Omental fat pad (tissue), 4 donors: ENCODE measurements at places on chromosomes 13 and 19.

DNA sequence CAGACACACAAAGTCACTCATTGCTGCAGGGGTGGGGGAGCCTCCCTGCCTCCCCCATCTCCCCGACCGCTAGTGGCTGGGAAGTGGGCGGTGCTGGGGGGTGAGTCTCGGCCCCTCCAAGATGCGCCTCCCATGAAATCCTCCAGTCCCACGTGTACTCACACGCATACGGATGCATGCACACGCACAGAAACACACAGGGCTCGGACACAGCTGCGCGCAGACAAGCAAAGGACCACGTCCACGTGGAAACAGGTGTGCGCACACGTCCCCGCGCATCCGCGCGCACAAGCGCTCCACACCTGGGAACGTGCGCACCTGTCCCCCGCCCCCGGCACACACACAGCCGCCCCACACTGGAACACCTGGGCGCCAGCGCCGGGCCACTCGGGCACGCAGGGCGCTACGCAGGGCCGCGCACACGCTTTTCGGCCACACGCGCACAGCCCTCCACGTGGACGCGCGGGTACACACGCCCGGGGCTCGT is 687 bp downstream of the MATK start:
- DNase-seq: no peak

GRCh38 chr13:94192431-94192975 is 287.0 kb downstream of the DCT start:
- DNase-seq: no peak

DNA sequence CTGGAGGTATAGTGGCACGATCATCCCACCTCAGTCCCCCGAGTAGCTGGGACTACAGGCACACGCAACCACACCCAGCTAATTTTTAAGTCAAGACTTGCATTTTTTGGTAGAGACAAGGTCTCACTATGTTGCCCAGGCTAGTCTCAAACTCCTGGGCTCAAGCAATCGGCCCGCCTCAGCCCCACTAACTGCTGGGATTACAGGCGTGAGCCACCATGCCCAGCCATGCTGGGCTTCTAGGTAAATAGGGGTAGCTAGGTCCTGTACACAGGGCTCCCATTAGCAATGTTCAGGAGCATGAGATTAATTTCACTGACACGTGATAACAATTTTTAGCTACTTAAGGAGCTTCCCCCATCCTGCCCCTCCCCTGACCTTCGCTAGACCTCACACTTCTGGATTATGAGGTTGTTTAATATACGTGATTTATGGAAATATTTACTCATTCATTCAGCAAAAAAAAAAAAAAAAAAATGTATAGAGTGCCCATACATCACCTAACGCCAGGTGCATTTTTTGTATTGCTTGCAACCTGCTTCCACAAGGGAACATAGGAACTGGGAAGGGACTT is 19.2 kb downstream of the TMEM272 start:
- no peak for DNase-seq

- DNase-seq: no peak
Observed at GRCh38 chr19:991174-991931, 7.2 kb downstream of the WDR18 start.

DNA sequence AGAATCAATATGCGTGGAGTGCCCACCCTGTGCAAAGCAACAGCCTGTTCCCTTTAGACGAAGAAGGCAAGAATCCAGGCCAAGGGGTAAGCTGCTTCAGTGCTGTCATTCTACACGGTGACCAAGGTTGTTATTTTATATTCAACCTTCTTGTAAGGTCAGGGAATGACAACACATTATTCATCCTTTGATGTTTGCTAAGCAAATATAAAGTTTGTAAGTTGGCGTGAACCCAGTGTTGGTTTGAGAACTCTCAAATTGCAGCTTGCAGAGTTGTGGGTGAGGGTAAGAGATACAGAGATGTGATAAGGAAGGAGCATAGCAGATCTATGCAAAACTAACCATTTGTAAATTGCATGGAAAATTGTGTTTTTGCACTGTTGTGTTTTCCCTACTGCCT is 436.7 kb downstream of the FGF9 start:
- DNase-seq: no peak

- DNase-seq: no peak
Observed at GRCh38 chr19:21028969-21029268, 8.5 kb downstream of the ZNF430 start.

- no peak for DNase-seq
Observed at GRCh38 chr19:47609906-47610894, 1.3 kb downstream of the BICRA start.
